Fibroblast of the aortic adventitia (primary cell): ENCODE measurements at places on chromosomes 12 and 14. TPM values are rescaled to one million over a fixed set of nuclear protein-coding genes. Genes with fewer than 3 reads are reported as not detected.

The RNF212B gene
- not detected in 2 replicates for total RNA-seq

The ERBB3 gene
- 1.2 and 1.5 TPM in 2 replicates for total RNA-seq

The SERPINA3 gene
- total RNA-seq: 5.3 and 13.6 TPM in 2 replicates

The C12orf56 gene
- 4.0 TPM in 1 of 2 replicates, not detected in the other for total RNA-seq

The ACVR1B gene
- total RNA-seq: 12.6 and 17.1 TPM in 2 replicates

The FAM186B gene
- 0.45 and 2.7 TPM in 2 replicates for total RNA-seq

The PAN2 gene
- total RNA-seq: 23.0 and 37.7 TPM in 2 replicates

The LYZ gene
- not detected in 2 replicates for total RNA-seq

The STAC3 gene
- total RNA-seq: 0.90 and 3.8 TPM in 2 replicates

The LRR1 gene
- 10.6 and 33.4 TPM in 2 replicates for total RNA-seq

The GALC gene
- 18.4 and 19.2 TPM in 2 replicates for total RNA-seq

The PTGER2 gene
- 1.6 and 50.1 TPM in 2 replicates for total RNA-seq

The BCAT1 gene
- 186 and 453 TPM in 2 replicates for total RNA-seq

The PLBD1 gene
- total RNA-seq: 2.4 and 3.4 TPM in 2 replicates

The LHX5 gene
- total RNA-seq: not detected in 2 replicates

The CATSPERB gene
- 0.81 TPM in 1 of 2 replicates, not detected in the other for total RNA-seq

The ABHD12B gene
- not detected in 2 replicates for total RNA-seq
